ENCODE measurements at places on chromosomes 16 and 17.

DNA sequence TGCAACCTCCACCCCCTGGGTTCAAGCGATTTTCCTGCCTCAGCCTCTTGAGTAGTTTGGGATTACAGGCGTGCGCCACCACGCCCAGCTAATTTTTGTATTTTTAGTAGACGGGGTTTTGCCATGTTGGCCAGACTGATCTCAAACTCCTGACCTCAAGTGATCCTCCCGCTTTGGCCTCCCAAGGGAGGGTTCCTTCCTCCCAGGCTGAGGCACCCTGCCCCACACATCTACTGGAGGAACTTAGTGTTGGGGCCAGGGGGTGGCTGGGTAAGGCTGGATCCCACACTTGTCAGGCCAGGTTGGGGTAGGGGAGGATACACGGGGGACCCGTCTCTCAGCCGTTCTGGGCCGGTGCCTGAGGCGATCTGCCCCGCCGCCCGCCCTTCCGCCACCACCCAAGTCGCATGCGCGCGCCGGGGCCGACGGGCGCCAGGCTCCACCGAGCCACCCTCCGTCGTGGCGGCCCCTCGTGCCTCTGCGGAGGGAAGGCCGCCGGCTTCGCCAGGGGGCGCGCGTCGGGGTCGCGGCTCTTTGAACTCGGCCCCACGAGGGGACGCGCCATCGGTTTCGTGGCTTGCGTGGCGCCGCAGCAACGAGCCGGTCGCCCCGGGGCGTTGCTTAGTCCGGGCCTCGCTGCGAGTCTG lies 15.9 kb downstream of the GRB7 start:
- DNase-seq, result peak; percentile 38

DNA sequence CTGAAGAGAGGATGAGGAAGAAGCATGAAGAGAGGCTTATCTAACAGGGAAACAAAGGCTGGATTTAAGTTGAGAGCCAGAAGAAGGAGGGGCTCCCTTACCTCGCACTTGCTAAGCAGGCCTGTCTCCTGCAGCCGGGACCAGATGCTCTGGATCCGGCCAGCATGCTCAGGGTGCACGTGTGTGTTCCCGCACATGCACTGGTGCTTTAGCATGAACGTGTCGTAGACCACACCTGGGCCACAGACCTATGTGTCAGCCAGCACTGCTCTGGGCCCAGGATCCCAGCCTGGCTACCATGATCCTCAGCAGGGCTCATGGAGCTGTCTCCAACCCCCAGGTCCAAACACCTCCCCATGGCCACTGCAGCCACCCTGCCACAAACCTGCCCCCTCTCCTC lies 14.4 kb downstream of the G6PC3 start:
- no peak for DNase-seq

- no peak for DNase-seq
These were observed 4.7 kb upstream of the CCL18 start for GRCh38 chr17:36059406-36059805.

GRCh38 chr17:77817953-77818352 lies 140.6 kb upstream of the TNRC6C start:
- no peak for DNase-seq

Measured in SW 1271 (cell line).